ENCODE measurements at places on chromosomes 7 and 10.

DNA sequence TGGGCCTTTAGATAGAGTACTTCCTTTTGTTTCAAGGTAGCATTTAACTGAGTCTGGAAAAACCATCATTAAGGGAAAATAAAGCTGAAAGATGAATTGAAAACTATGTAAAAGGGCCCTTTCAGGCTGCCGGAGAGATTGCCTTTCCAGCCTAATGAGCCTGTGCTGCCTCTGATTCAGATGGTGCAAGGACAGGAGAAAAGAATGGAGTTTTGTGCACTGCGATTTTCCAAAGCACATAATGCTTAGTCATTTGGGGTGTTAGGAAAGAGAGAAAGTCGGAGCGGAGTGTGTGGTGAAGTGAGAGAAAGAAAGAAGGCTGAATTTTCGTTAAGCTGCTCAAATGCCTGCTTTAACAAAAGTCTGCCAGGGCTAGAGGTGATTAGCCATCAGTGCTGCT is 259.7 kb downstream of the PAXIP1 start:
- no peak for DNase-seq

GRCh38 chr10:79498291-79498829 is 14.0 kb upstream of the EIF5AL1 start:
- DNase-seq, result no peak

- no peak for DNase-seq
These were observed 60.8 kb downstream of the DLG5 start for GRCh38 chr10:77865580-77866324.

DNA sequence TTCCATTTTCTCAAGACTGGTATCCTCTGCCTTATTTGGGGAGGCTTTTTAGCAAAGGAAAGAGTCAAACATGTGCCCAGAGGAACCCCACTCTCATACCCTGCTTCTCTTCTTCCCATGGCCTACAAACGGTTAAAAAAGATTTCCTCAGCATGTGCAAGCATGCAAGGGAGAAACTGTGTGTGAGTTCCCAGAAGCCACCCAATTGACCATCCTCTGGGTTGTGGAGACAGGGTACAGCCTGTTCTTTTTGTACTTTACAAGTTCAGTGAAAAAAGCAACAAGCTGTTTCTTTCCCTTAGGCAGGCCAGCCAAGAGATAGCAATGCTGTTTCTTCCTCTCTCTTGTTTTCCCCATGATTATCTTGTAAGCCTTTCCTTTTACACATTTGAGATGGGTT is 68.8 kb upstream of the MTPN start:
- no peak for DNase-seq

DNA sequence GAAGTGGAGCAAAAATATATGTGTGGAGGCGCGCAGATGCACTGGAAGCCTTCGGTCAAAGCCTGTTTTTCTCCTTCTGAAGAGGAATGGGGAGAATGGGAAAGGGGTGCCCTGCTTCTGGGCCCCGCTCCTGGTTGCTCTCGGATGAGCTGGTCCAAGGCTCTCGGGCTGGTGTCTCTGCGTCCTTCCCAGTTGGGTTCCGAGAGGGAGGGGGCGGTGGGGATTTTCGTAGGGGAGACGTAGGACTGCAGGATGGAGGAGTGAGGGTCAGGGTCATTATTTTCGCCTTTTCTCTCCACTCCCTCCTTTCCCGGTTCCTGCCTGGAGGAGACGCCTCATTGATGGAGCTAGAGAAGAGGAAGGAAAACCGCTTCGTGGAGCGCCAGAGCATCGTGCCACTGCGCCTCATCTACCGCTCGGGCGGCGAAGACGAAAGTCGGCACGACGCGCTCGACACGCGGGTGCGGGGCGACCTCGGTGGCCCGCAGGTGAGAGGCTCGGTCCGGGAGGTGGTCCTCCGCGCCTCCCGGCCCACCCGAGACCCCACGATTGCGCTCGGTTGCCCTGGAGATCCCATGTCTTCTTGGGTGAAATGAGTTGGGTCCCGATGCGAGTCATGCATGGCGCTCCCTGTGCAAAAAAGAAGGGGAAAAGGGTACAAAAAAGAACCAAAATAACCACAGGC is 790 bp downstream of the ADAM22 start:
- DNase-seq, result peak; percentile 45

DNA sequence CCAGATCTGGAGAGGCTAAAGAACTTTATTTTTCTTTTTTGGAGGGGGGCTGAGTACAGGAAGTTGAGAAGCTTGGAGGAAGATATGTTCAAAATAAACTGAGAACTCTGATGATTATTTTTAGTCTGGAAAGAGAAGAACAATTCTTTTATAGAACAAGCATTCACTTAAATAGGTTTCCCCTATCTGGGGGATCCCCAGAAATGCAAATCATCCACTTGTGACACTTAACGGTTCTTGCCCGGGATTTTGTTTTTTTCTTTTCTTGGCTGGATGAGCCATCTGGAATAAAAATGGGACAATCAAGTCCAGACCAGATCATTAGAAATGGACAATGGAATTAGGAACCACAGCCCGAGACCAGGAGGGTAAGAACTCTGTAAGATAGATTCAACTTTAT is 95.9 kb upstream of the EGR2 start:
- DNase-seq, result no peak

DNA sequence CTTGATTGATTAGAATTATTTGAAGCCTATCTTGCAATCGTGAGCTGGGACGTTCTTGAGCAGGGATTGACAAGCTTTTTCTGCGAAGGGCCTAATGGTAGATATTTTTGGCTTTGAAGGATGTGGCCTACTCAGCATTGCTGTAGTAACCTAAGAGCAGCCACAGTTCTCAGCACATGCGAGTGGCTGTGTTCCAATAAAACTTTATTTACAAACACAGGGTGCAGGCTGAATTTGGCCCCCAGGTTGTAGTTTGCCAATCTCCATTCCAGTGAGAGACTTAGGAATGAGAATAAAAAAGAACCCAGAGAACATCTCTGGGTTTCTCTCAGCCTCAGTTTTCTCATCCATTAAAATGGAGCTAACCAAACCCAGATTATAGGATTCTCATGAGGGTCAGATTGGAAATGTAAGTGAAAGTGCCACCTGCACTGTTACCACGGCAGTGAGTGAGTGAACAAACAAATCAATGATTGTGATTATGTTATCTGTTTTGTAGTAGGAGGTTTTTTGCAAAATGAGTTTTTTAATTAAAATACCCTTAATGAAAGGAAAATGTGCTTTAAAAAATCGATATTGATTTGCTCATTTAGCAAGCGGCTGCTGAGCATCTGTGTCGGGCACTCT is 664.0 kb downstream of the SDK1 start:
- DNase-seq, result no peak

- peak; percentile 48 for DNase-seq
These were observed 22.6 kb upstream of the VDAC2 start for GRCh38 chr10:75187961-75188426.

- no peak for DNase-seq
These were observed 35.5 kb downstream of the CLIP2 start for GRCh38 chr7:74324531-74325209.

- DNase-seq, result no peak
These were observed 1163.4 kb downstream of the CNTNAP2 start for GRCh38 chr7:147279964-147280374.

GRCh38 chr7:77626586-77627308 is 69.5 kb upstream of the RSBN1L start:
- DNase-seq, result no peak

DNA sequence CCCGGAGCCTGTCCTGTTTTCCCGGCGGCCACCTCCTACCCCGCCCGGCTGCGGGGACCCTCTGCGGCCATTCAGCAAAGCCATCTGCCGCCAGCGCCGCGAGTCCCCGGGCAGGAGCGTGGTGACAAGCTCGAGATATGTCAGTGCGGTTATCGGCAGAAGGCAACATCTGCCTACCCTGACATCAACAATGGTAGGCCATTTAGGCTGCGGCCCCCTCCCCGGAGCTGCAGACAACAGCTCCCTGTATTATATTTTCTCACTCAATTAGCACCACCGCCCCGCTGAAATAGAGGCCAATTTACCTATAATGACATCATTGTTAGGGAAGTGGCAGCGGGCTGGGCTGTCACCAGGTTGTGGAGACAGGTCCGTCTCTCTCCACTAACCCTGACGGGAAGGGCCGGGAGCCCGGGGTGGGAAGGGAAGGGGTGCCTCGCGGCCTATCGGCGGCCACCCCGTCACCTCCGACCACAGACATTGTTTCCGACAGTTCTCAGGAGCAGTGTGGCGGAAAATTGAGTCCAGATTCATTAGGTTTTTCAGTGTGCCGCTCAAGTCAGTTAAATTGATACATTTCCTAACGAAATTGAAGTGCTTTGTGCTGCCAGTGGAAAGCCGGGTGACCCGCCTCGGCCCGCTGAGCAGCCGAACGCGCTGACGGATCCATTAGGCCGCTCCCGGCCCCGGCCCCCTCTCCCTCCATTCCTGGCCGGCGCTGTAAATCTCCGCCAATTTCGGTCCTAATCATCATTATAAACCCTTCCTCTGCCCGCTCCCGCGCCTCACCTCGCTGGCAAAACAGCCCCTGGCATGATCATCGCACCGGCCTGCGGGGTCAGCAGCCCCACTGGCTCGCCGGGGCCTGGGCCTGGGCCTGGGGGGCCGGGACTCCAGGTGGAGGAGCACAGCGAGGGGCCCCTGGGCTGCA is 43.0 kb downstream of the UNCX start:
- no peak for DNase-seq

GRCh38 chr7:131338173-131338572 is 10.5 kb downstream of the MKLN1 start:
- DNase-seq, result no peak

GRCh38 chr10:17021656-17022465 is 107.8 kb downstream of the CUBN start:
- DNase-seq, result no peak

GRCh38 chr7:54546986-54547314 is 4.8 kb downstream of the VSTM2A start:
- no peak for DNase-seq

GRCh38 chr10:8543361-8544056 is 489.0 kb downstream of the GATA3 start:
- DNase-seq, result no peak

DNA sequence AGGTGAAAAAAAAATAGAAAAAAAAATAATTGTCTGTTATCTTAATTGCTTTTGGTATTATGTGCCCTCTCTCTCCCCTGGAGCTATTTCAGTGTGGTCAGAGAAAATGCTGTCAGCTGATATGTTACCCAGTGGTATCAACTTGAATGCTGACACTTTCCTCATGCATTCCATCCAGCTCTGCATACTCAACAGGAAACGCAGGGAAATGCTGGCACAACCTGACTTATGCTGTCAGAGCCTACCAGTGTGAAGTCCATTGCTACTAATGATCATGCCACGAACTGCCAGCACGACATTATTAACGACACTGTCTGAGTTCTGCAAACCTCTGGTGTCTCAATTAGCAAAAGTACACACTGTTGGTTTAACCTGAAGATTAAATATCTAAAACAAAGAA is 182.8 kb downstream of the ZWINT start:
- DNase-seq, result no peak

- DNase-seq, result no peak
These were observed 195.0 kb downstream of the HGF start for GRCh38 chr7:81574723-81575326.

- no peak for DNase-seq
These were observed 20.0 kb downstream of the IMPDH1 start for GRCh38 chr7:128389618-128390329.

GRCh38 chr7:121020989-121021969 is 32.8 kb downstream of the CPED1 start:
- DNase-seq, result no peak

GRCh38 chr10:84552478-84552877 is 224.1 kb downstream of the CCSER2 start:
- no peak for DNase-seq

GRCh38 chr7:107070710-107071109 is 26.2 kb downstream of the PRKAR2B start:
- no peak for DNase-seq

GRCh38 chr7:1720326-1720725 is 50.2 kb downstream of the ELFN1 start:
- DNase-seq, result no peak

DNA sequence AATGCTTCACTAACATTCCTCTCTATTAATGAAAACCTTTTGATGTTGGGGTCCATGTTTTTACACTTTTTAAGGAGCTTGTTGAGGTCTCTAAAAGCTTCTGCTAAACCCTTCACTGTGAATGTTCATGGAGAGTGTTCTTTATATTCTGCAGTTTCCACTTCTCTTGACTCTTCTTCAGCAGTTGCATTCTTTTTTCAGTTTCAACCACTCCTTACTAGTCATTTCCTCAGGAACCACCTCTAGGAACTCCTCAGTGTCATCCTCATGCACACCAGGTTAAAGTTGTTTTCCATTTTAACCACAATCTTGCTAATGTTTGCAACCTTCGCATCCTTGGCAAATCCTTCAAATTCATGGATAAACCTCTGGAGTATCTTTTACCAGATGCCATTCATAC is 821.6 kb downstream of the ANKRD7 start:
- no peak for DNase-seq

GRCh38 chr10:131775833-131776232 is 125.0 kb upstream of the PPP2R2D start:
- no peak for DNase-seq

GRCh38 chr7:143117395-143117794 is 14.5 kb upstream of the PIP start:
- no peak for DNase-seq

DNA sequence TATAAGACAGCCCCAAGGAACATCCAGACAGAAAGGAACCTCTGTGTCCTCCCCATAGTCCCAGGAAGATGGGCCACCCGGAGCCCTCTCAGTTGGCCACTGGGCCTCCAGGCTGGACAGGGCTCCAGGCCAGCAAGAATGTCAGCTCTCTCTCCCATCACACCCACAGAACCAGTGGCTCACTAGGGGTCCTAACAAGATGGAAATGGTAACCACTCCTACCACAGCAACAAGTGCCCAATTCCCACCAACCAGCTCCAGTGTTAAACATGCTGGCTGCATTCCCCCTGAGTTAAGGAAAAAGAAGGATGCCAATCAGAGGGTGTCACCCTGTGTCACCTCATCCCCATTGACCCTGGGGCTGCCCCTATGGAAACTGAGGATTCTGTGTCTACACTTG is 333.0 kb downstream of the GRID1 start:
- no peak for DNase-seq

- no peak for DNase-seq
These were observed 45.6 kb downstream of the LBX1 start for GRCh38 chr10:101183458-101184183.

- no peak for DNase-seq
These were observed 994 bp downstream of the SLC25A28 start for GRCh38 chr10:99619090-99619800.

GRCh38 chr10:96496281-96496925 is 17.3 kb downstream of the TLL2 start:
- DNase-seq, result no peak

GRCh38 chr7:91162436-91162835 is 101.8 kb upstream of the FZD1 start:
- no peak for DNase-seq

GRCh38 chr7:153370092-153370491 is 610.5 kb downstream of the ACTR3B start:
- DNase-seq, result no peak

All from SK-N-DZ (cell line).